ENCODE measurements at places on chromosomes 6 and 20. TPM values are rescaled to one million over a fixed set of nuclear protein-coding genes. Genes with fewer than 3 reads are reported as not detected.

Gene IBTK
- total RNA-seq, result 54.9 TPM

- peaks cover 36% of the 10 kb centered on the region for H3K4me1 ChIP-seq
- DNase-seq, result no peak
- H3K36me3 ChIP-seq, result peaks cover 48% of the 10 kb centered on the region
Observed at GRCh38 chr6:25961619-25962148, 918 bp upstream of the TRIM38 start.

- no peaks in the 10 kb centered on the region for H3K27me3 ChIP-seq
- DNase-seq, result no peak
- peaks cover 24% of the 10 kb centered on the region for H3K4me1 ChIP-seq
- peak overlapping the region; percentile 42 for H3K27ac ChIP-seq
- H3K4me3 ChIP-seq, result peak overlapping the region; percentile 73
- peaks cover 54% of the 10 kb centered on the region for H3K36me3 ChIP-seq
Observed at GRCh38 chr6:11227698-11228097, 4.8 kb downstream of the NEDD9 start.

- no peaks in the 10 kb centered on the region for H3K27me3 ChIP-seq
- H3K4me3 ChIP-seq, result no peak overlapping the region
- no peak overlapping the region for H3K27ac ChIP-seq
- H3K4me1 ChIP-seq, result no peaks in the 10 kb centered on the region
Observed at GRCh38 chr6:22313796-22314195, 17.0 kb upstream of the PRL start.

GRCh38 chr20:48635791-48636267 is 192.0 kb downstream of the PREX1 start:
- H3K4me1 ChIP-seq, result peaks cover 14% of the 10 kb centered on the region
- peaks cover 47% of the 10 kb centered on the region for H3K27me3 ChIP-seq

Gene CFAP206
- total RNA-seq, result 0.24 TPM

Gene SLPI
- 446 TPM for total RNA-seq
